ENCODE measurements at places on chromosomes 11 and 22. TPM values are rescaled to one million over a fixed set of nuclear protein-coding genes. Genes with fewer than 3 reads are reported as not detected.

GRCh38 chr11:133955945-133956421 lies 785 bp downstream of the IGSF9B start:
- no peaks in the 10 kb centered on the region for H3K27me3 ChIP-seq
- peak overlapping the region; percentile 80 for H3K4me3 ChIP-seq
- no peak for DNase-seq
- peak overlapping the region; percentile 98 for H3K27ac ChIP-seq
- H3K36me3 ChIP-seq = no peaks in the 10 kb centered on the region

Gene CARD18
- not detected for total RNA-seq

DNA sequence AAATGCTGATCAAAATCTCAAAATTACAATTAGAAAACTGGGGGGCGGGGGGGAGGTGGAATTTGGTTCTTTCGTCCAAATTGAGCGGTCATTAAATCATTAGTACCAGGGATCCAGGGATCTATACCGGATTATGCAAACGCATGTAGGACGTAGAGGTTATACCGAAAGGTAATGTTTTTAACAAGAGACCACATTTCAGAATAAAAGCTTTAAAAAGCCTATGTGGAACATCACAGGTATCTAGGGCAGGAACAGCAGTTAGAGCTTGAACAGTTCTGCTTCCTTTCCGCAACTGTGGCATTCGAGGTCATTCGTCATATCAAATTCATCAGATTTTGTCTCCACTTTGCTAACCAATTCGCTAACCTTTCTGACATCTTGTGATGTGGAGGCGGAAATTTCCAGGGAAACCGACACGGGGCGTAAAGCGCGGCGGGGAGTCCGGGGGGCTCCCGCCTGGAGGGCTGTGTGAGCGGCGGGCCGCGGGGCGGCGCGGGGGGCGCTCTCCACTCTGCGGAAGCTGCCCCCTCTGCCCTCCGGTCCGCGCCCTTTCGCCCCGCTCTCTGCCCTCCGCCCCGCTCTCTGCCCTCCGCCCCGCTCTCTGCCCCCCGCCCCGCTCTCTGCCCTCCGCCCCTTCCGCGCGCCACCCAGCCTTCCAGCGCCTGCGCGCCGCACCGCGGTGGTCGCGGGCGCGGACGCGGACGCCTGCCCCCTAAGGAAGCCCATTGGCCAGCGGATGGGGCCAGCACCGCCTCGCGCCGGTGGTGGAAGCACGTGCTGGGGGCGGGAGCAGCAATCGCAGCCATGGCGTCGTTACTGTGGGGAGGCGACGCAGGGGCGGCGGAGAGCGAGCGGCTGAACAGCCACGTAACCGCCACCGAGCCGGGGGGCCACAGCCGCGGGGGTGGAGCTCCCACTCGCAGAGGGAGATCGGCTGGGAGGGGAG lies at the start of gene DDX25:
Gene DDX25, plus strand, starts transcription at position 798 of the 949 bp plus-strand sequence. Its CDS starts 10 bp downstream, at position 808.
- peaks cover 33% of the 10 kb centered on the region for H3K27me3 ChIP-seq
- peak within 1 kb of the TSS; percentile 58 for H3K4me3 ChIP-seq
- H3K36me3 ChIP-seq = peaks cover 14% of the 10 kb centered on the region
- H3K4me1 ChIP-seq = peaks cover 23% of the 10 kb centered on the region
- DNase-seq = no peak

- H3K4me1 ChIP-seq = peaks cover 38% of the 10 kb centered on the region
- H3K36me3 ChIP-seq = no peaks in the 10 kb centered on the region
- H3K4me3 ChIP-seq = no peak overlapping the region
- no peak for DNase-seq
Observed at GRCh38 chr11:6321961-6322362, 1.7 kb upstream of the CAVIN3 start.

Gene MDK
- 27.2 TPM for total RNA-seq

DNA sequence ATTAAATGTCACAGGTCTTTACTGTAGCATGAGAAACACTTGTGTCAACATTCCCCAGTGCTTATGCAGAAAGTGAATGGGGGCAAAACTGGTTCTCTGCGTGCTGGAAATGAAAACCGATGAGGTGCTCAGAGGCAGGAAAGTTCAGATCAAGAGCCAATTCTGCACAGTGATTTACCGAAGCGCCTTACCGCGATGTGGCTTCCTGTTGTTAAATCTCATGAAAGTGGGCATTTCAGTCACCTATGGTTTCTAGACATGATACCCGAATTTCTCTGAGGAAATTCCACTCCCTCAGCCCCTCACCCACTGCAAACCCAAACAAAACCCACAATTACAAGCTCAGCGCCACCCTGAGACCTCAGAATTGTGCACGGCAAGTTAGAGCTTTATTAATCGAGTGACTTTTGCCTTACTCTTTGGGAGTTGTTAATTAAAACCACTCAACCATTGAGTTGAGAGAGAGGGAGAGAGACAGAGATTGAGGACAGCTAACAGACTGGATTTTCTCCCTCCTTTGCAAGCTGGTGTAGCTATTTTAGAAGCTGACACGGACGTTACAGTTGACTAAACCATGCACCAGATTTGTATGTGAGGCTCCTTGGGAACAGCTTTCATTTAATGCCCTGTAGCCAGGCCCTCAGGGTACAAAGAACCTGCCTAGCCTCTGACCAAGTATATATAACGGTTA lies 196.4 kb downstream of the DBX1 start:
- H3K4me1 ChIP-seq = peaks cover 41% of the 10 kb centered on the region
- peaks cover 19% of the 10 kb centered on the region for H3K36me3 ChIP-seq
- H3K4me3 ChIP-seq = no peak overlapping the region
- H3K27me3 ChIP-seq = no peaks in the 10 kb centered on the region
- DNase-seq = no peak

DNA sequence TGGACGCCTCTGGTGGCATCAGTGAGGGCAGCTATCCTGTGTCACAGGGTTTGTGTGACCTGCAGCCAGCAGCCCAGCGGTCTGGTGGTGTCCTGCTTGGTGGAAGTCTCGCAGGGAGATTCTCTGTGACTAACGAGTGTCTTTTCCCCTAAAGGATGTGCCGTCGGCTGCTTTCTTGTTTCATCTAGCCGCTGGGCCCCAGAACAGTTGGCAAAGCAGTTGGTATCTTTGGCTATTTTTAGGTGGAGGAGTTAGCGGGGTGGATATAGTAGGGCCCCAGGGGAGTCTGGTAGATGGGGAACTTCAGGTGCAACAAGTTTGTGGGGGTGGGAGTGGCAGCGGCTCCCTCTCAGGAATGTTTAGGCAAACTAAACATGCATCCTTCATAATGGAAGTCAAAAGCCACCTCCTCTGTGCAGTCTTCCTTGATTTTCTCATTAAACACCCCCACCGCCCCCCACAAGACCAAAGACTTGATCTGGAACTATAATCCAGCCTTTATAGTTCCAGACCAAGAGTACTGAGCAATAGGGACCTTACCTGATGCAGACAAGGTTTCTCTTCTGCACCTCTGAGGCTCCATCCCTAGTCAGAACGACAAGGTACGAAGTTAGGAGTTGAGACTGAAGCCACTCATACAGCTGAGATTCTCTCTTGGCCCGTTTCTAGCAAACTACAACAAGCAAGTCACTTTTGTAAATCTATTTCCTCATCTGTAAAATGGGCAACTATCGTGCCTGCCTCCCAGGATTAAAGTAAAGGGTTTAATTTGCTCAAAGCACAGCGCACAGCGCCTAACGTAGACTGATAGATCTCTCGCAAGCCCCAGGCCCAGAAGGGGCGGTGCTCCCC lies 1.1 kb upstream of the PELI3 start:
- H3K36me3 ChIP-seq = no peaks in the 10 kb centered on the region
- H3K4me1 ChIP-seq = peaks cover 25% of the 10 kb centered on the region
- H3K27ac ChIP-seq = peak overlapping the region; percentile 82
- no peak for DNase-seq
